NCI-H2081 treated with DMSO at 0.1 percent for 48 hours (cell line): ENCODE measurements at places on chromosomes 7 and 10.

DNA sequence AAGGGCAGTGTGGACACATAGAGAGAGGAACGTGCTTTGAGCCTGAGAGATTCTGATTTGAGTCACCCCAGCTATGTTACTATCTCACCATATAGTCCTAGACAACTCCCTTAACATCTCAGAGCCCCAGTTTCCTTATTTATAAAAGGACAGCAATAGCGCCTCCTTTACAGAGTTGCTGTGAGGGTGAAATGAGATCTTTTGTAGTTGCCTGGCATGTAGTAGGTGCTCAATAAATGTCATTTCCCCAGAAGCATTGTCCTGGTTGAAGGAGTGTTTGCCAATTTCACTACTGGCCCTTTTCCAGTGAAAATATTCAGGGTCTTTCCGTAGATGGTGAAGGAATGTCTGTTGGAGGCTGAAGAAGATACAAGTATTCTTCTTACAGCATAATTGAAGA is 51.3 kb upstream of the FAM180A start:
- DNase-seq = no peak

- no peak for DNase-seq
Measured at GRCh38 chr7:77520261-77520660, 16.8 kb upstream of the PTPN12 start.

- no peak for DNase-seq
Measured at GRCh38 chr10:119917777-119918176, 25.2 kb downstream of the SEC23IP start.

DNA sequence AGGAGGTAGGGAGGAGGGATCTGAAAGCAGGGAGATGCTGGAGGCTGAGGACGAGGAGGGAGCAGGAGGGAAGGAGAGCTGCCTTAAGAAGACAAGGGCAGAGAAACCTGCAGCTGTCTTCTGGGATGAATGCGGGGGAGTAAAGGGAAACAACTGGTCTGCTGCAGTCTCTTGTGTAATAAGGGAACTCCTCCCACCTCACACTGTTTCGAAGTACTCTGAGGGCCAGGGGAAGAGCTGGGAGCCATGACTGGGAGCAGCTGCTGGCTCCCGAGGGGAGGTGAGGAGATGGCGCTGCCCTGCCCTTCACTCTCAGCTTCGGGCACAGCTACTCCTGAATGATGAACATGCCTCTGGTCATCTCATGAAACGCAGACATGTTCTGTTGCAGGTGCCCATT is 65.1 kb downstream of the CLEC2L start:
- no peak for DNase-seq

DNA sequence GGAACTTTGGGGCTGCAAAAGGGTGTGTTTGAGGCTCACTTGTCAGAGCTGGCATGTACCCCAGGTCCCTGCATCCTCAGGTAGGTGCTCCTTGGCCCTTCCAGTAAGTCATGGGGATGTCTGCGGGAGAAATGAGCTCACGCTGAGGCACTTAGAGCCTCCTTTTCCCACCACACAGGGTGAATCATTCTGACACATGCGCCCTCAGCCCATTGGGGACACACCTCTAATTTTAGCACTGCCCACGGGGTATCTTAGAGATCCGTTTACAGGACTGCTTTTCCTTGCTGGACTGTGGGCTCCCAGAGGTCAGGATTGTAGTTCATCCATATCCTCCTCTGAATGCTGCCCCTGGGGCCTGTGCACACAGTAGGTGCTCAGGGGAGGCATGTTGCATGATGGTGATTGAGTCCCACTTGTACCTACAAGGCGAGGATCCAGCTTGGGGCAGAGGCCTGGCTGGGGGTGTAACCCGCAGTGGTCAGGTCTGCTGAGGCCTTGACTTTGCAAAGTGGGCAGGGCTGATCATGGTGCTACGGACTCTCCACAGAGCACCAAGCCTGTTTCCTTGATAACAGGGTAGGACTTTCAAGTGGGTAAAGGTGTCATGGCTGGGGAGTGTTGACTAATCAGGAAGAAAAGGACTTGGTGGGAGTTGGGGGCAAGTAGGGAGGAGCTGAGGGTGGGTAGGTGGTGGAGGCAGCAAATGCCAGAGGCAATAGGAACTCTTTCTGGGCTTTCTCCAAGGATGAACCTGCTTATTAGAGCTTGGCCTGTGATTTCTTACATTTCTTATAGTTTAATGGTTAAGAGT is 5.8 kb downstream of the TSPAN15 start:
- no peak for DNase-seq

GRCh38 chr7:66905278-66905677 is 15.7 kb upstream of the TMEM248 start:
- no peak for DNase-seq
